ENCODE measurements at places on chromosomes 1 and 21.

- DNase-seq, result no peak
Measured at GRCh38 chr1:15895233-15895632, 47.7 kb downstream of the SPEN start.

GRCh38 chr1:112997781-112998180 is 41.8 kb upstream of the SLC16A1 start:
- DNase-seq, result no peak

DNA sequence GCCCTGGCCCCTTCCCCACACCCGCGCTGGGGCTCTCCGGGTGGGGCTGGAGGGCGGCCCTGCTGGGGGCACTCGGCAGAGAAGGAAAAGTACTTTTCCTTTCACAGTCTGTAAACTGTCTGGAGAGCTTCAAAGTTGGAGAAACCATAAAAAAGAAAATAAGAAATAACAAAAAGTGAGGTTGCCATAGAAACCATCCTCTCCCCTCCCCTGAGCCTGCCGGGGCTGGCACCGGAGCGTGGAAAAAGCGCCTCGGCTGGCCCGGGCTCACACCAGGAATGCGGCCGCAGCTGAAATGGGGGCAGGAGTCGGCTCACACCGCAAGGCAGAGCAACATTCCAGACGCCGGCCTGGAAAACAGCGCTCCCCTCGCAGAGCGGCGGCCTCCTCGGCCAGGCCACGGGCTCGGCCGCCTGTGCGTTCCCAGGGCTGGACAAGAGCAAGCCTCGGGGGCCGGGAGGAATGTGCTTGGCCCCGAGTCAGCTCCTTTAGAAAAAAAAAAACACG is 69.2 kb downstream of the MORN1 start:
- DNase-seq, result no peak

DNA sequence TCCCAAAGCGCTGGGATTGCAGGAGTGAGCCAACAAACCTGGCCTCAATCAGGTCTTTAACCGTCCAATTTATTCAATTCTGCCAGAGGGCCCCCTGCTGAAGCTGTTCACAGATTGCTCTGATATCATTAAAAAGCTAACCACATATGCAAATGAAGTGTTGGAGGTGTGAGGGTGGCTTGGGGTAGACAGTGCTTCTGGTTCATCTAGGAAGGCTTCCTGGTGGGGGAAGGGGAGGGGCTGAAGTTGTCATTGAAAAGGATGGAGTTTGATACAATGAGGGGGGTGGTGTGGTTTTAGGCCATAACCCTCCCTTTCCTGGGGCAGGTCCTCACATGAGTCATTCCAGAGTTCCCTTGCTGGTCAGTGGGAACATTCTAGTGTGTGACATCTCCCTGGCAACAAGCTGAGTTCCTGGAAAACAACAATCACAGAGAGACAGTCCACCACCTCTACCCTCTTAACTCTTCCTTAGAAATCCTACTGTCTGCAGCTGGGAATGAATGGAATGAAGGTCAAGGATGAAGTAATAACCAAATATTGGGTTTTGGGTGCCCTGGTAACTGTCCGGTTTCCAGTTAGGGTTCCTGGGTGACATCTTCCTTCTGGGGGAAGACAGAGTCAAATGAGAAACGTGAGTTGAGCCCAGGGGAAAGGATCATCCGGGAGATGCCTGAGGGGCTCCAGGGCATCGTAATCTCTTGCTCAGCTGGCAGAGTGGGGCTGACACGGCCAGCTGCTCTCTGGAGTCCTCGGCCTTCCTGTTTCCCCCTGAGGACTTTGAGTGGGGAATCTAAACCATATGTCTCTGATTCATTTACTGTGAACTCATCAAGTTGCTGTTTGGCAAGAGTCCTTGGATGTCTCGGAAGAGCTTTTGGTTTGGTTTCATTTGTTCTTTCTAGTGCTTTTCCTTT is 32.2 kb downstream of the BATF3 start:
- DNase-seq, result no peak

DNA sequence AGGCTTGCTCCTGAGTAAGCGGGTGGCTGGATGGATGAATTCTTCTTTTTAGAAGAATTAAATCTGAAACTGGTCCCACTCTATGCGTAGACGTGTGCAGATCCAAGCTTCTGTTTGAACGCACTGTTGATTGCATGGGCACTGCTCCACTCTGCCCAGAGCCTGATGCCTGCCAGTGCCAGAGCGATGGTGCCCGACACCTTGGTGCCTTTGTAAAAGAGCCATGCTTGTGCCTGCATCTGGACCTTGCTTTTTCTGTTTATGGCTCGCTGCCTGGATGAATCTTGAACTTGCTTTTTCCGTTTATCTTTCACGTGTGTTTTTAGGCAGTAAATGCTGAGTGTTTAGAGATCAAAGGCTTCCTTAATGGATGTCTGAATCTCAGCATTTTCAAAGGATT is 15.0 kb upstream of the PWP2 start:
- DNase-seq, result no peak

DNA sequence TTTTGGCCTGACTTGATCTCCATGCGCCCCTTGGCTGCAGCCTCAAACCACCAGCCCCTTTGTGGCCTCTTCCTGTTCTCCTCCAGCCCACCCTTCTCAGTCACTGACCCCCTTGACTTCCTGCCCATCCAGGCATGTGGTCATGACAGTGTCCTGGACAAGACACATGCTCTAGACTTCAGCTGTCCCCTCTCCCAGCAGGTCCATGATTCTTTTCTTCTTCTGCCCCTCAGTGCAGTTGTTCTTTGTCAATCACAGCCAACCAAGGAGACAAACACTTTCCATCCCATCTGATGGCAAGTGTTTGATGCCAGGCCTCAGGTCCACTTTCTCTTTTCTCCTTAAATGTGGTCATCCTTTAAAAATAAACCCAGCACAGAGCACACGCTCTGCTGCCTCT is 49.7 kb downstream of the SYT6 start:
- DNase-seq, result no peak

Data from stimulated activated CD4-positive, alpha-beta T cell treated with anti-CD3 and anti-CD28 coated beads, Interleukin-1b, Interleukin-23, amount 100 ng/mL, for 1 hour (primary cell).